Left lobe of liver (tissue), 2 donors: ENCODE measurements at places on chromosomes 4 and X.
A peak's percentile ranks its signal among the peaks of the same experiment; 100 is the strongest.

DNA sequence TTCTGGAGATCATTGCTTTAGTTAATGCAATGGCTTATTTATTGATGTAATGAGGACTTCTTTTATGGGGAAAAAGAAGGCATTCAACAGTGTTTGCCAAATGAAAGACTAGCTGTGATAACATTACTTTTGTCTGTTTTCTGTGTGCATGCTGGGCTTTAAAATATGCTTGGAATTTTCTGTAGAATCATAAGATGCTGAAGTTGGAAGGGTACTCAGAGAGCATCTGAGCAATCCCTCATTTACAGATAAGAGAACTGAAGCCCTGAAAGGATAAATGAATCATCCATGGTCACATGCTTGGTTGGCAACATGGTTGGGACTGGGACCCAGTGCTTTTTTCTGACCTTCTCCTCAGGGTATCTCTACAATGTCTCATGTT lies 31.4 kb upstream of the PITX2 start:
- DNase-seq, result no peak

GRCh38 chrX:130110379-130111219 lies at the start of gene ELF4:
TSS of gene ELF4 (minus strand) at chrX:130110497. CDS start at chrX:130081330, 29,167 bp downstream.
- no peak for DNase-seq

DNA sequence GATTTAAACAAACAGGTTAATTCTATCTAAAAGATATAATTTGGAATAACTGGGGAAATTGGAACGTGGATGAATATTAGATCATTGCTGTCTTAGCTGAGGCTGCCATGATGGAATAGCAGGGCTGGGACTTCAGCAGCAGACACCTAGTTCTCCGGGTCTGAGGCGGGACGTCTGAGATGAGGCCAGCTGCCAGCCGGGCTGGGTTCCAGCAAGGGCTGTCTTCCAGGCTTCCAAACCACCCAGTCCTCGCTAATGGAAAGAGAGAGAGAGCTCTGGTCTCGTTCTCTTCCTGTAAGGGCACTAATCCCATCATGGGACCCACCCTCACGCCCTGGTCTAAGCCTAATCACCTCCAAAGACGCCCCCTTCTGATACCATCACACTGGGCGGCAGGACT lies 85.7 kb downstream of the ADRA2C start:
- no peak for DNase-seq

DNA sequence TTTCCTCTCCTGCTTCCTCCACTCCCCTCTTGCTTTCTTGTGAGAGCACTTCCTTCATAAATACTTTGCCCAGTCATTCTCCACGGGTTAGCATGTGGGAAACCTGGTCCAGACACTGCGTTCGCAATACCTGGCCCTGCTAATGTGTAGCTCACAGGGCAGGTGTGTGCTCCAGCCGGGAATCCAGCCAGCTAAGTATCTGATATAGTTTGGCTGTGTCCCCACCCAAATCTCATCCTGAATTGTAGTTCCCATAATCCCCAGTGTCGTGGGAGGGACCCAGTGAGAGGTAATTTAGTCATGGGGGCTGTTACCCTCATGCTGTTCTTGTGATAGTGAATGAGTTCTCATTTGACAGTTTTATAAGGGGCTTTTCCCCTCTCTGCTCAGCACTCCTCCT lies 32.2 kb upstream of the STX18 start:
- DNase-seq, result no peak

- DNase-seq, result no peak
These were observed 3.3 kb downstream of the PCDH10 start for GRCh38 chr4:133152330-133152821.

DNA sequence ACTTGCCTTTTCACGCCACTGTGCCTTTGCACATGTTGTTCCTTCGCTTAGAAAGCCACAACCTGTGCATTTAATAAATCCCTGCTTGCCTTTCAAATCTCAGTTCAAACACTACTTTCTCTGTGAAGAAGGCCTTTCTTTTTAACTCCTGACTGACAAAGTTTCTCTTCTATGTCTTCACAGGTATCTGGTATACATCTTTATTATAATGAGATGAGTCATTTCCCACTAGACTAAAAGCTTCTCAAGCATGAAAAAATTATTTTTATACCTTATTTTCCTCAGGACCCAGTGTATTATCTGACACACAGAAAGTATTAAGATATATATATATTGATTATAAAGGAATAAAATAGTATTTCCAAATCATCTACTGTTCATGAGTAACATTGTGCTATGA lies 189.9 kb downstream of the TBCK start:
- no peak for DNase-seq

DNA sequence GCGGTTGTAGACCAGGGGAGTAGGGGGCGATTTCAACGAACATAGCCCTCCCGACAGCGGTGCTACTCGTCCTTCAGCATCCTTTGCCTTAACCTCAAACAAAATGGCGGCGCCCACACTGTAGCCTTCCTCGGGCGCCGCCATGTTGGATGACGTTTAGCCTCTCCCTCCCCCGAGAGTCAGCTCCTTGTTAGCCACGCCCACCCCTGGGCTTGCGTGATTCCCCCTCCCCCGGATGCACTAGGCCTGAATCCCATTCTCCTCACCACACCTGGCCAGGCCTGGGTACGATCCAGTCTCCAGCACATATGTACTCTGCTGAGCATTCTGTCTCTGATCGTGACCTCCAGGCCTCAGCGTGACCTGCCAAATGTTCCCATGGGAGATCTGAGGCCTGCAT lies 49.0 kb upstream of the ZNF157 start:
- DNase-seq, result no peak

- DNase-seq, result no peak
These were observed 8.0 kb upstream of the HS3ST1 start for GRCh38 chr4:11436673-11437072.

GRCh38 chrX:132742246-132742645 lies 216.2 kb downstream of the HS6ST2 start:
- no peak for DNase-seq

DNA sequence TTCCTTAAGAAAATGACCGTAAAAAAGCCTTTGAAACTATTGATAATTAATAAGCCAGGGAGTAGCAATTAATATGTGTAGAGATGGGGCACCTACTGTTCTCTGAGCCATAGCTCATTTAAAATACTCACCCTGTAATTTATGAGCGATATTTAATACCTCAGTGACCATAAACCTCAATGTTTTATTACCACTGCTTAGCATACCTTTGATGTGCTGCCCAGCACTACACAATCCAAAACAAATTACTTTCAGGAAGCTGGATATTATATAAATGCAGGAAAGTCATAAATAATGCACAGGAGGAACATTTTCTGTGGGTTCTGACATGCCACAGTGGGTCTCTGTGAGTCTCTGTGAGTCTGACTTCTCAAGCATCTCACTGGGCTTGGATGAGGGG lies 166.1 kb upstream of the RPL34 start:
- no peak for DNase-seq

DNA sequence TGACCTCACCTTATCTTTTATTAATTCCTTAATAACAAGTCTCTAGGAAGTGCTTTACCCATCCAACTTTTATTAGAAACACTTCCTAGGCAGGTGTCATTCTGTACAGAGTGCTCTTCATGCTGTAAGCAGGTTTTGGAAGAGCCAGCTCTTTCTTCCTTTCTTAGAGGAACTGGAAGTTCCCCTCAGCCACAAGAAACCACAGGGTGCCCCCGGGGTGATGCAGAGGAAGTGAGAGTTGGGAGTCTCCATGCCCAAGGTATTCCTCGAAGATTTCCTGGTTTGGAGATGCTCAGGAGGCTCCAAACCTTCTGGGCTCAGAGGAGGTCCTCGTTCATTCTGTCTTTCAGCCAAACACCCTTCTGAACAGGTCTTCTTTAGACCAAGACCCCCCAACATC lies 83.8 kb downstream of the EGF start:
- DNase-seq, result no peak

- no peak for DNase-seq
These were observed 282.4 kb downstream of the C4orf33 start for GRCh38 chr4:129378364-129378763.

DNA sequence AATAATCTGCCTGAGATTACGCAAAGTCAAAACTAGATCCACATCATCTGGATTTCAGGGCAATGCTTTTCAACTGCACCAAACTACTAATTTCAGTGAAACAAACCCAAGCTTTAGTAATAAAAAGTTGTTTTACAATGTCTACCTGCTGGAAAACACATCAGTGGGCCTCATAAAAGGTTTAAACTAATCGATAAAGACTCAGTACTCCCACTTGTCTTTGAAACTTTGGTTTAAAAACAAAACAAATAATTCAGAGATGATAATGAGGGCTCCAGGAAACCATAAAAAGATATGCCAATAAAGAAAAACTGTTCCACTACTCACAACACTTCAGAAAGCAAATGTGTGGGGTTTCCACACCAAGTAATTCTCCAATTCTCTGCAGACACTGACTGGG lies 10.2 kb downstream of the PSMD10 start:
- no peak for DNase-seq

GRCh38 chr4:169407217-169407845 lies 136.6 kb upstream of the SH3RF1 start:
- no peak for DNase-seq

GRCh38 chrX:68018248-68019203 lies 414.8 kb downstream of the OPHN1 start:
- DNase-seq, result peak; percentile 46

- DNase-seq, result peak; percentile 52
These were observed 34.5 kb upstream of the RAB33B start for GRCh38 chr4:139419388-139419914.

DNA sequence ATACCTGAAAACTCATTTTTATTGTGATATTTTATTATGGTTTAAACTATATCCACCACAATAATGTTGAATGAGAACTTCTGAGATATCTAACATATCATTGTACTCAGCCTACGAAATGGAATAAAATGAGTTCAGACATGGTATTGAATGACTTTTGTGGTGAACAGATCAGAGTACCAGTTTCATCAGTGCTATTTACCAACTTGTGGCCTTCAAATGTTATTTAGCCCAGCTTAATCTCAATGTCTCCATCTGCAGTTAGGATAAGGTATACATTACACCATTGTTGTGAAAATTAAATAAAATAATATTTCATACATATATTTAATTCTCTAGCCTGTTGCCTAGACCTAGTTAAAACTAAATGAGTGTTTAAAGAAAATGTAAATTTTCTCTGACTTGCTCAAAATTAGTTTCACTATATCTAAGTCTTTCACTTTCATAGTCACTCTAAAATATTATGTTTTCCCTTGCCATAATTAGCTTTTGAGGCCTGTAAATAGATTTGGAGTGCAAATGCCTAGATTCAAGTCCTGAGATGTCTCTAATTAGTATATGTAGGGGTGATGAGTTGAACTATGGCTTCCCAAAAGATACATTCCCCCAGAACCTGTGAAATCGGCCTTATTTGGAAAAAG lies 594.2 kb downstream of the STPG2 start:
- no peak for DNase-seq

DNA sequence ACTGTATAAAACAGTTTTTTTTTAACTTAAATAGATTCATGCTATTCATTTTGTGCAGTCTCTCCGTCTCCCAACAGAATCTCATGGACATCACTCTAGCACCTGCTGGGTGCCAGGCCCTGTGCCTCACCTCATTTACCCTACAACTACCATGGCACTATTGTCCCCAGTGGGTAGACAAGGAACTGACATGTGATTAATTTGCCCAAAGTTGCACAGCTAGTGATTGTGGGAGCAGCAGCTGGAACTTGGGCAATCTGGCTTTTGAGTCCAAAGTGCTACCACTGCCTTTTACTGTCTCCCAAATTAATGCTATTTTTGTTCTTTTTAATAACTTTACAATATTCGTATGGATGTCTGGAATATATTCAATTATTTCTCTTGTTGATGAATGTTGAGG lies 11.2 kb upstream of the PGRMC2 start:
- no peak for DNase-seq

DNA sequence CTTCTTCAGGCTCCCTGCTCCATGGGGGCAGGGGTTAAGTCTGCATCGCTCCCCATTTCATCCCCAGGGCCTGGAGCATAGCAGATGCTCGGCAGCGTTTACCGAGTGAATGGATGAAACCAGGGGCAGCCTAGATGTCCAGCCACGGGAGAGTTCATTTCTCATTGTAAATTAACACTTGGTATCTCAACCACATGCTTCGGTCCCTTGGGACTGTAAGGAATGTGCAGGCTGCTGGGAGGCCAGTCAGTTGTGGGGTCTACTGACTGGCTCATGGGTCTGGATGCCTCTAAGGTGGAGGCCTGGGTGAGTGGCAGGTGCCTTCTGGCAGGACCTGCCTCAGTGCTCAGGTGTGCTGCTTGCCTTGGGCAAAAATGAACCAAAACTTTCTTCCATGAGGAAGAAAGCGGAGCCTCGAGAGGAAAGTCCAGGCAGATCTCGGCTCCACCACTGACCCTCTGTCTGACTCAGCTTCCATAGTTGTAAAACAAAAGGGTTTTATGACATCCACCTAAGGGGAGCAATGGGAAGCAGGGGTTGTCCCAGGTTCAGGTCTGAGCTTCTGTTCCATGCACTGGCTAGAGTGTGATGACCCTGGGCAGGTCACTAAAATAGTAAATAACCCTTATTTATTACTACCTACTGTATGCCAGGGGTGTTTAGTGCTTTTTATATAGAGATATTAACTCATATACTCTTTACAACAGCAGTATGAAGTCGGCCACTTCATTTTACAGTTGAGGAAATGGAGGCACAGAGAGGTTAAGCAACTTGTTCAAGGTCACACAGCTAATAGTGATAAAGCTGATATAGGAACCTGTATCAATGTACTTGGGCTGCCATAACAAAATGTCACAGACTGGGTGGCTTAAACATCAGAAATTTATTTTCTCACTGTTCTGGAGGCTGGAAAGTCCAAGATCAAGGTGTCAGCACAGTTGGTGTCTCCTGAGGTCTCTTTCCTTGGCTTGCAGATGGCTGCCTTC lies 144.3 kb upstream of the STX18 start:
- DNase-seq, result no peak

GRCh38 chr4:19684084-19684483 lies 567.6 kb upstream of the SLIT2 start:
- no peak for DNase-seq

GRCh38 chr4:2746891-2747695 lies 9.0 kb downstream of the TNIP2 start:
- DNase-seq, result no peak

DNA sequence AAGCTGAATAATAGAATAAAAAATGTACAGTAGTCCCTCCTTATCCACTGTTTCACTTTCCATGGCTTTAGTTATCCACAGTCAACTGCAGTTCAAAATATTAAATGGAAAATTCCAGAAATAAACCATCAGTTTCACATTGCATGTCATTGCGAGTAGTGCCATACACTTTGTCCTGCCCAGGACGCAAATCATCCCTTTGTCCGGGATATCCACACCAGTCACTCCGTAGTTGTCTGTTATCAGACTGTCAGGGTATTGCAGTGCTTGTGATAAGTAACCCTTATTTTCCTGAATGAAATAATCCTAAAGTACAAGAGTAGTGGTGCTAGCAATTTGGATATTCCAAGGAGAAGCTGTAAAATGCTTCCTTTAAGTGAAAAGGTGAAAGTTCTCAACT lies 271.3 kb downstream of the DKK2 start:
- DNase-seq, result no peak

DNA sequence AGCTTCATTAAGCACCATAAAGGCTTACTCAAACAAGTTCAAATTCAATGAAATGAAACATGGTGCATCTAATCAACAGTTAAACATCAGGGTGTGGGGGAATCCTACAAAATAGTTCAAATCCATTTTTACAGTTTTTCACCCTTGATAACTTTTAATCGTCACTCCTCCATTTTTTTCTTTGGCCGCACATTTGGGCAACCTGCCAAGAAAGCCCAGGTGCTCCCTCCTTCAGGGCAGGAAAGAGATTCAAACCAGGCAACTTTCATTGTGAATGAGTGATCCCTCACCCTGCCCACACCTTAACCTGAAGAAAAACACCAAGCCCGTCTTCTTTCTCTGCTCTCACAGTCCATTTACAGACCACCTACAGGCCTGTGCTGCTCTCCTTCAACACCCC lies 24.9 kb downstream of the TRIM61 start:
- DNase-seq, result no peak

- no peak for DNase-seq
These were observed 230.2 kb upstream of the STK26 start for GRCh38 chrX:131792789-131793462.
